Stimulated activated CD4-positive, alpha-beta T cell treated with anti-CD3 and anti-CD28 coated beads, TNF-alpha, amount 100 ng/mL, for 1 hour (primary cell): ENCODE measurements at places on chromosomes 16 and 17.

GRCh38 chr17:5943232-5943631 is 126.9 kb upstream of the WSCD1 start:
- DNase-seq: no peak

DNA sequence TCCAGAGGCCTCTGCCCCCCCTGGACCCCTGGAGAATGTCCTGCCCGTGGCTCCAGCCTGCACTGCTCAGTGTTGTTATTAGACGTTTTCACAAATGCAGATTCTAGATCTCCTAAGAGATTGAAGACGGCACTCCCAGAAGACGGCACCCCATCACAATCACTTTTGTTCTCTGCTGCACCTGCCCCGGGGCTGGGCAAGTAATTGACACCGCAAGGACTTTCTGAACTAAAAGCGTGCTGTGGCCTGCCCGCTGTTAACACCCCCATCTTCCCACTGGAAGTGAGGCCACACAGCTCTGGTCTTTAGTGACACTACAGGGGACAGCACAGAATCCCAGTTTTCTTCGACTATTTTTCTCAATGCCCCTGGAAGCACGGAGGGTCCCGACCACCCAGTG is 256.9 kb downstream of the ENGASE start:
- no peak for DNase-seq

- no peak for DNase-seq
Observed at GRCh38 chr16:66695935-66696668, 441 bp downstream of the CMTM4 start.

DNA sequence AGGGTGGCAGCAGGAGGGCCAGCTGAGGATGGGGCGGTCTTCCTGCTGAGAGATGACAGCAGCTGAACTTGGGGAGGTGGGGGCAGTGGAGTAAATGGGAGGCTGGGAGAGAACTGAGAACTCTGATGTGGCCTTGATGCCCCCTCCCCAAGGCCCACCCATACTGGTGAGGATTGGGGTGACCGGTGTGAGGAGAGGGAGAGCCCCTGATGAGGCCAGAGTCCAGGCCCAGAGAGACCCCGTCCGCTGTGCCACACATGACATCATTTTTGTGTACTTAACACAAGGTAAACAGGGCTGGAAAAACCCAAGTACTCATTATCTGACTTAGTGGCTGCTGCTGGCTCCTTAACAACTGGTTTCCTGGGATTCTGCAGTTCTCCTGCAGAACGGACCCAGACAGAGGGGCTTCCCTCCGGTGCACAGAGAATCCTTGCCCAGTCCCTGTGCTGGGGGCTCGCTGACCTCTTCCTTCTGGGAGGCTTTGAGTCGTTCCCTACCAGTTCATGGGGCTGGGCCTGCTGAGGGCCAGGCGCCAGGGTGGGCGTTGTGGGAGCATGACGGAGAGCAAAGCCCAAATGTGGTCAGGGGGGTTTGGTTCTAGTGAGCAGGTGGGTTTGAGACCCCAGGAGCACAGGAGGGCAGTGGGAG is 207.6 kb downstream of the RAB11FIP4 start:
- DNase-seq: no peak

DNA sequence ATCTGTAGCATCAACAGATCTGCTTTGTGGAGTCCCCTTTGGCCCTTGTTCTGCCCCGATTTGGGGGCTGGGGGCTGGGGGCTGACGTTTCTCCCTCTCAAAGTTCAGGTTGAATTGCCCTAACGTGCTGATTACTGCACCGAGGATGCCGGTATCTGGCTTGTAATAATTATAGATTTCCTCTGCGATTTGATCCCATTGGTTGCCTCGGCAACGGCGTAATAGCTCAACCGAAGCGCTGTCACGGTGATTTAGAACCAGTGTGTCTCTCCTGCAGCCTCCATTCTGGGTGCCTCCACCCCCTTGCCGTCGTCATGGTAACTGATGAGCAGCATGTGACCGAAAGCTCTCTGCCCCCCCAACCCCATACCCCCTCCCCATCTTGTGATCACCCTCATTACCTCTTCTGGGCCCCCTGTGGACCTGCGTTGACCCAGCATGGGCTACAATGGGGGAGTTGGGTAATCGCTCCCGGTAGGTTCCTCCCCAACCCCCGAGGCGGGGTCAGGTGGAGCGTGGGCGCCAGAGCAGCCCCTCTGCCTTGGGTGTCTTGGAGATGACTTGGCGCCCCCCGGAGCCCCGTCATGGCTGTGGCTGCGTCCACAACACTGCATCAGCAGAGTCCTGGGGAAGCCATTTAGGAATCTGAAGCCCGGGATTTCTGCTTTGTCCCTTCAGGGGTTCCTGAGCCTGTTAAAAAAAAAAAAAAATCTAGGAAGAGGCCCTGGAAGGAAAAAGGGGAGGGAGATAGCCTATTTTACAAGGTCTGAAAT is 38.4 kb downstream of the ABAT start:
- DNase-seq: no peak

DNA sequence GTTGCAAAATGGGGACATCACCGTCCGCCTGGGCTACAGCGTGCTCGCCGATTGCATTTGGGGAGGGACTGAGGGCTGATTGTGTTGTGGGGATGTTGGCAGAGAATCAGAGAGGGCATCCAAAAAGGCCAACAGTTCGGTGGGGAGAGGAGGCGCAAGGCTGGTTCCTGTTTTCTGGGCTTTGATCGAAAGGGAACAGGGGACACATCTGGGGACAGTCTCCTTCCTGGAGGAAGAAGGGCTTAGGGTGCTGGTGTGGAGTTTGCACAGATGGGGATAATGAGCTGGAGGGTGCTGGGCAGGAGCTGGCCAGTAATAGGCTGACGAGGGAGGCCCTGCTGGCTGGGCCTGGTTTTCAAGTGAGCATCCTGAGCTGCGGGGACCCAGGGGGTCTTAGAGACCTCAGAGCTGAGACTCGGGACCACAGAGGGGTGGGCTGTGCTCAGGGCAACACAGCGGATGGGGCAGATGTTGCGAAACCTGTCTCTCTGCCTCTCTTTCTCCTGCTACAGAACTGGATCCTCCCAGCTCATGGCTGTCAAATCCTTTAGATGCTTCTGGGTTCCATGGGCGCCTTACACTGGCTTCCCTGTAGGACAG is 288.7 kb downstream of the SEC14L1 start:
- DNase-seq: no peak

GRCh38 chr17:7260651-7261378 is 1.5 kb downstream of the CLDN7 start:
- DNase-seq: no peak

GRCh38 chr17:81651692-81652091 is 4.7 kb downstream of the PDE6G start:
- DNase-seq: no peak

DNA sequence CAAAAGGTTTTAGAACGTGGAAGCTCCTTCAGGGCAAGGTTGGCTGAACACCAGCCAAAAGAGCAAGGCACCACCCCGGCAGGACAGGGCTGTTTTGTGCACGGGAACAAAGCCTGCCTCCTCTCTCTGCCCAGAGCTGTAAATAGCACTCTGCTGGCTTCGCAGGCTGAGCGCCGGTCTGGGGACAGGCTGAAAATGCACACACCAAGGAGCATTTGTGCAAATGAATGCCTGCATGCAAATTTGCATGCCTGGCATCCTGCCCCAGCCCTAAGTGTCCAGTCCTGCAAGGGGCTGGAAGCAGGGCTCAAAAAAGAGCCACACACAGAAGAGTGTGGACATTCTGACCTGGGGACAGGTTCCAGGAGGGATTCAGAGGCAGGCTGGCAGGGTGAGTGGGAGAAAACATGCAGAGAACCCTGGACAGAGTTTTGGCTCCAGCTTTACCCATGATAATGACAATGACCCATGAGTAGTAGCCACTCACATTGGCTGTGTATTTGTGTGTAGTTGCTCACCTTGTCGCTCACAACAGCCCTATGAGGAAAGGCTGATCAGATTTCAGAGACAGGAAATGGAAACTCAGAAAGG is 11.7 kb downstream of the ABAT start:
- no peak for DNase-seq

DNA sequence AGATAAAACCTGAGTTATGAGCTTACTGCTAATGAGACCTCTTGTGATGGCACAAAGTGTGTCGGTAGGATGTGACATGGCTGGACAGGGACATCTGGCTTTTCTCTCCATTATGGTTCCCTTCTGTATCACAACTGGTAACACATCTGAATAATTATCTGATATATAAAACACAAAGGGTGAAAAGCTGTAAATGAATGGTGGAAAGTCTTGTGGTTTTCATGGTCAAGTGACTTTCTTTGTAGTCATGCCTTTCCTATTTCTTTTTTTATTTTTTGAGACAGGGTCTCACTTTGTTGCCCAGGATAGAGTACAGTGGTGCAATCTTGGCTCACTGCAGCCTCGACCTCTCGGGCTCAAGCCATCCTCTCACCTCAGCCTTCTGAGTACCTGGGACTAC is 35.3 kb upstream of the ZFHX3 start:
- no peak for DNase-seq

- no peak for DNase-seq
Observed at GRCh38 chr17:17413821-17414220, 63.0 kb upstream of the MED9 start.

- DNase-seq: no peak
Observed at GRCh38 chr16:82055728-82056549, 20.9 kb downstream of the HSD17B2 start.

DNA sequence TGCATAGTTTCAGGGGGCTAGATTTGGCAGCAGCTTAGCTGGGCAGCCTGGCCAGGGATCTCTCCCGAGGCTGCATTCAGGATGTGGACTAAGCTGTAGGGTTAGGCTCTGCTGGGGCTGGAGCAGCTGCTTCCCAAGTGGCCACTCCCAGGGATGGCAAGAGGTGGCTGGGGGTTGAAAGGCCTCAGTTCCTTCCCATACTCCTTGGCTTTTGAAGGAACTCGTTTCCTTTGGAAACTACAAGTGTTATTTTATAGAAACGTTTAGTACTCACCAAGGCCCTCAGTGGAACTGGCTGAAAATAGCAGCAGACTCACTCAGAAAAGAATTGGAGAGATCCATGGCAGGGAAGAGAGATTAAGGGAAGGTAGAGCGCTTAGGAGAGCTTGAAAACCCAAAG is 76.4 kb downstream of the WWP2 start:
- DNase-seq: no peak

DNA sequence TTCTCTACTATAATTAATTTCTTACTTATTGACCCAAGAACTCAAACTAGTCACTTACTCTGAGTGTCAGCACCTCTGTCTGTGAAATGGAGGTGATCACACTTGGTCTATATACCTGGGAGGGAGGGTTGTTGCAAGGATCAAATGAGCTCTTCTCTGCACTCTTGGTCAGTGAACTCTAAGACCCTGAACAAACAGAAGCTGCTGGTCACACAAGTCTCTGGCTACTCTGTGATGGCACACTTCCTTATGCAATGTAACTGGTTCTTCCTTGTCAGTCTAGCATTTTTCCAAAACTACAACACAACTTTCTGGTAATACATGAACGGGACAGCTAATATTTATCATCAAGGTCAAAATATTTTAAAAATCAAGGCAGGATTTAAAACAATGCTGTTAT is 40.7 kb downstream of the GNA13 start:
- DNase-seq: no peak

DNA sequence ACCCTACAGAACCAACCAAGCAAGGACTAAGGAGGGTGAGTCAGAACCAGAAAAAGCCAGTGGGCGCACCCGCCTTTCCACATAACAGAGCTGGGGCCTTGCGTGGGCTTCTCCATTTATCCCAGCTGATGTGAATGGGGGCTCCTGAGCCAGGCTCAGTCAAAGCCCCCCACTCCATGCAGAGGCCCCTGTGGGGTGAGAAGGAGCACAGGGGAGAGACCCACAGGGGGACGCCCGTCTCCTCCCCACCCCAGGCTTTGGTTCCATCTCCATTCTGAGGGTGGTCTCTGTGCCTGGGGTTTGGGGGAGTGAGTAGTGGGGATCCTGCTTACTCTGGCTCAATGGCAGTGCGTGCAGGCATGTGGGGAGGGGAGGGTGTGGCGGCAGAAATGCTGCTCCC is 210.1 kb upstream of the TNRC6C start:
- no peak for DNase-seq

GRCh38 chr16:82874271-82874670 is 247.5 kb downstream of the CDH13 start:
- DNase-seq: no peak

DNA sequence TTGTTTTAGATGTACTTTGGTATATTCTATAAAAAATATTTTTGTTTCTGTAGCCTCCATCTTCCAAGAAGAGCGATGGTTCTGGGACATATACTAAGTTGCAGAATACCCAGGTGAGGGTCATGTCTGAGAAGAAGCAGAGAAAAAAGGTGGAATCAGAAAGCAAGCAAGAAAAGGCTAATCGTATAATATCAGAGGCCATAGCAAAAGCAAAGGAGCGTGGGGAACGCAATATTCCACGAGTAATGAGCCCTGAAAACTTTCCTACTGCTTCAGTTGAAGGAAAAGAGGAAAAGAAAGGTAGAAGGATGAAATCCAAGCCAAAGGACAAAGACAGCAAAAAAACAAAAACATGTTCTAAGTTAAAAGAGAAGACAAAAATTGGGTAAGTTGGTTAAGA is 154.6 kb downstream of the CHD9 start:
- DNase-seq: no peak

- DNase-seq: no peak
Observed at GRCh38 chr16:68090130-68090529, 5.0 kb downstream of the NFATC3 start.

DNA sequence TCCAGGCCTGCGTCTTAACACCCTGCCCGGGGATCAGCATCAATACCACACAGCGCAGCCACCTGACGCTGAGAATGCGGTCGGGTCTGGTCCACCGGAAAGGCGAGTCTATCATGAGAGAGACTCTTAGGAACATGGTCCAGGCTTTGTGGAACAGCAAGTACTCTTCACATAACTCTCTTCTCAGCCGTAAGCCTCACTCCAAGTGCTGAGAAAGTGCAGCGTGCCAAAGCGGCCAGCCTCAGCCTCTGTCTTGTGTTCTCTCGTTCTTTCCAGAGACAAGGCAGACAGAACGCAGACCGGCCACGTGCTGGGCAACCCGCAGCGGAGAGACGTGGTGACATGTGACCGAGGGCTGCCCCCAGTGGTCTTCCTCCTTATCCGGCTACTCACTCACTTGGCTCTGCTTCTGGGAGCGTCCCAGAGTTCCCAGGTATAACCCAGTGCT is 34.4 kb upstream of the ENDOV start:
- no peak for DNase-seq

GRCh38 chr17:81573794-81574642 is 21.9 kb upstream of the FAAP100 start:
- no peak for DNase-seq
